NCI-H1417 treated with DMSO at 0.1 percent for 48 hours (cell line): ENCODE measurements at places on chromosomes 12 and 14.

DNA sequence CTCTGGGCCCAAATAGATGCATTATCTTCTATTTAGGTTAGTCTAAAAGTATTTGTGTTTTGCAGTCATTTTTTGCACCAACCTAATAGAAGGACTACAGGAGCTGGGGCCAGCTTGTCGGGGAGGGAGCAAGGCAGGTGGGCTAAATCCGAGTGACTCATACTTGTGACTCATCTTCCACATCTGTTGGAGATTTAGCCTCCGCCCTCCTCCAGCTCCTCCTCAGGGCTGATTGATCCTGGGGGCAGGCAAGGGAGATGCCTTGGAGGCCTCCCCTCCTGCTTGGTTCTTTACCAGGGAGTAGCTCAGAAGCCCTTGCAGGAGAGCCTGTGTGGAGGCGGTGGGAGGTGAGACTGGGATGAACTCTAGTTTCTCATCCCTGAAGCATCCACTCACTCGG is 27.9 kb downstream of the RHOF start:
- no peak for DNase-seq

GRCh38 chr12:50112456-50113218 is 601 bp downstream of the COX14 start:
- DNase-seq = no peak

DNA sequence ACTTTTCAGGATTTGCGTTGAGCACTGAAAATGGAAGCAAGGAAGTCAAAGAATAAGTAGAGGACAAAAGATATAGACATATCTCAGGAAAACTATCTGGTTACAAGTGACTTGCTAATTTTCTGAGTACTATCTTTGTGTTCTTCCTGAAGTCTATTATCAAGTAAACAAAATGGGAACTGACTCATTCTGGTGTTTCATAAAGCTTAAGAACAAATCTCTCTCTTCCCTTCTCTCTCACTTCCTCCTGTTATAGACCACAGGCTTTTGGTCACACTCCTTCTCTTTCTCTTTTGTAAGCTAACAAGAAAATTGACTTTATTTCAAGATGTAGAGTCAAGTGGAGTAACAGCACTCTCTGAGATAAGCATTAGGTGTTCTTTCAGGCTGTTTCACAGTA is 406.6 kb upstream of the SYT1 start:
- DNase-seq = no peak

DNA sequence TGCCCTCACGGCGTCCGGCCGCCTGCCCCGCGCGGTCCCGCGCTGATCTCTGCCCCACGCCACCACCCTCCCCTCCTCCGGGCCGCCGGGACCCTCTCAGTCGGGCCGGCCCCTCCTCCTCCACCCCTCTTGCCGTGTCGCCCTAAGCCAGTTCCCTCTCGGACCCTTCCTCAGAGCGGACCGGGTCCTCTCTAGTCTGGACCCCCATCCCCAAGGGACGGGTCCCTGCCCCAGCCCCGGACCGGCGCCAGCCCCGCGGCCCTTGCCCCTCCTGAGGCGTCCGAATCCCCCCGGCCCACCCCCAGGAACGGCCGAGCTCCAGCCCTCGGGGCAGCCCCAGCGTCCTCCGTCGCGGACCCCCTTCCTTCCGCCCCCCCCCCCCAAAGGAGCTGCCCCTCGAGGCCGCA is 485 bp downstream of the PPP4R4 start:
- DNase-seq = no peak

DNA sequence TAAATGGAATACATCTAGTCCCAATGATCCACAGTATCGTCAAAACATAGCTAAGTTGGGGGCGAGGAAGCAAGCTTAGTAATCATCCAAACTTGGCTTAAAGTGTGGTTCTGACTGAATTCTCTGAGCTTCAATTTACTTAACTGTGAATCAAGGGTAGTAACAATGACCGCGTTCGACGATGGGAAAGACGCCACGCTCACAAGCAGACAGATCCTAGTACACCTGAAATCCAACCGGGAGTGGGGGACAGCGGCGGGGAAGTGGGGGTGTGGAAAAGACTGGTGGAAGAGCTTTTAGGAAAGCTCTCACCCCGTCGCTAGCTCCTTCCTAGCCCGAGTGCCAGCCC is 433 bp downstream of the COX16 start:
- no peak for DNase-seq

GRCh38 chr12:39830852-39831520 is 211.4 kb upstream of the ABCD2 start:
- DNase-seq = no peak

DNA sequence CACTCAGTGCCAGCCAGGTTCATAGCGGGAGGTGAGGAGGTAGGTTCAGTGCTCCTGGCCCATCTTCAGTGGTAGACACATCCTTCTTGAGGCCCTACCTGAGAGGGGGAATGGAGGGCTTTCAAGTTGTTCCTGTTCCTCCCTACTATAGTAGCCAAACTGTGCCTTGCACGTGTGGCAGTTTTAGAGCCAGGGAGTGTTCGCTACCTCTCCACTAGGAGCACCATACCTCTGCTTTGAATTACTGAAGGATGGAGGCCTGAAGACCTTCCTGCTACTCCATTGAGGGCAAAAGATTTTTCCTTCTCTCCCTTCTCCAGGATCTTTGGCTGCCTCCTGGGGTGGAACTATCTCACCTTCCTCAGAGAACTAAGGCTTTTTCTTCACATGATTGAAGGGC is 5.9 kb upstream of the ALG10 start:
- no peak for DNase-seq

GRCh38 chr14:92577321-92577742 is 63.8 kb downstream of the RIN3 start:
- no peak for DNase-seq

GRCh38 chr12:48861111-48861510 is 4.6 kb downstream of the RND1 start:
- no peak for DNase-seq

DNA sequence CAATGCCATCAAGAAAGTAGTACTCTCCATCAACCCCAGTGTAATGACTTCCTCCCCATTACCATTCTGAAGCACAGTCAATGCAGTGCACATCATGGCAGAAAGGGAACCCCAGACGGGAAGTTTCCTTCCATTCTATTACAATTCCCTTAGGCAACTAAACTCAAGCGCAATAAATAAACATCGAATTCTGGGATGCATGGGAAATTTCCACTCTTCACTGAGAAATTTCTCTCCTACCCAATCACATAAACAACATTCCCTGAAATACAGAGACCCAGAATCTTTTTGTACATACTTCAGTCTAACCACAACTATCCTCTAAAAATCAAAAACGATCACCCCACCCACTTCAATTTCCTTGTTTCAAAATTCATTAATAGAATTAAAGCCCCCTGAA is 20.0 kb downstream of the SARNP start:
- DNase-seq = no peak

DNA sequence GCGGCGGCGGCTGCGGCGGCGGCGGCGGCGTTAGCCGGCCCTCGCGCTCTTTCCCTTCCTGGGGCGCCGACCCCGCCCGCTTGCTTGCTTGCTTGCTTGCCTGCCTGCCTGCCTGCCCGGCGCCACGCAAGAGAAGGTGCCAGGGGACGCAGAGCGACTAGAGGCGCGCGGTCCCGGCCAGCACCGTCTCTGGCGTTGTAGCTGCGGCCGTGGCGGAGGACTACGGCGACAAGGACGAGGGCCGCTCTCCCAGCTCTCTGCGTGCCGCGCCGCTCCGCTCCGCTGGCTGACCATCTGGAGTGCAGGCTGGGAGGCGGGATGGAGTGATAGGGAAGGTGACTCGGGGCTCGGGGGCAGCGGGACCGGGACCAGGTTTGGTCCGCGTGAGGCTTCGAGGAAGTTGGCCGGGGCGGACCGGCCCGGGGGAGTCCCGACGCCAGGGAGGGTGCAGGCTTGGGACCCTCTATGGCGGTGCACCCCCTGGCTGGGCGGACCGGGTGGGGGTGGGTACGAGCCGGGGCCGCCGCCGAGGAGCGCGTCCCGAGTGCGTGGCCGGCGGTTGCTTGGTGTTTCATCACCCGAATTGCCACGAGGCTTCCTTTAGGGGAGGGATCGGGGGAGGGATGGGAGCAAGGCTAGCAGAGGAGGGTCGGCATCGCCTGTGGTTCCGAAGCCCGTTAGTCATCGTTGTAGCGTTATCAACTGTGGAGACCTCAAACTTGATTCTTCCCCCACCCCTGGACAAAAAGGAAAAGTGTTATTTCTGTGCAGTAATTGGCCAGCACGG is 471 bp downstream of the XPOT start:
- DNase-seq = no peak

GRCh38 chr14:37894463-37894862 is 299.0 kb downstream of the TTC6 start:
- DNase-seq = no peak
